ENCODE measurements at places on chromosomes 3 and 15.

DNA sequence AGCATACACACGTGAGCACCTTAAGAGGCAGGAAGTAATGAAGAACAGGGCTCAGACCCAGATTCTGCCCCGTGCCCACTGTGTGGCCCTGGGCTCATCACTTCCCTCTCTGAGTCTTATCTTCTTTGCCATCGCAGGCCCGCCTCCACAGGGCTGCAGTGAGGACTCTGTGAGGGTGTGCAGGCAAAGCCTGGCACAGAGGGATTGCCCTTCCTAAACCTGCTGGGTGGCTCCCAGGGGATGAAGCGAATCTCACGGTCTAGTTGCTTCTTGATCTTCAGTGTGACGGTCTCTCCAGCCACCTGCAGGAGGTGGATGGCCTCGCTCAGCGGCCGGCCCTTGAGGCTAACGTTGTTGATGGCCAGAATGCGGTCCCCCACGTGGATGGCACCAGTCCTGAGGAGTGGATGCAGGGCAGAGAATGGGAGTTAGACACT lies 32.8 kb downstream of the GRIP2 start:
- peaks cover 3% of the 10 kb centered on the region for H3K36me3 ChIP-seq
- DNase-seq: no peak
- no peak overlapping the region for H3K4me3 ChIP-seq
- H3K27me3 ChIP-seq: peaks cover 4% of the 10 kb centered on the region
- peaks cover 6% of the 10 kb centered on the region for H3K4me1 ChIP-seq

- H3K4me1 ChIP-seq: no peaks in the 10 kb centered on the region
- no peak overlapping the region for H3K4me3 ChIP-seq
- H3K27ac ChIP-seq: no peak overlapping the region
- peaks cover 14% of the 10 kb centered on the region for H3K27me3 ChIP-seq
- H3K36me3 ChIP-seq: no peaks in the 10 kb centered on the region
Observed at GRCh38 chr3:127419182-127419581, 131.3 kb upstream of the PRR20G start.

DNA sequence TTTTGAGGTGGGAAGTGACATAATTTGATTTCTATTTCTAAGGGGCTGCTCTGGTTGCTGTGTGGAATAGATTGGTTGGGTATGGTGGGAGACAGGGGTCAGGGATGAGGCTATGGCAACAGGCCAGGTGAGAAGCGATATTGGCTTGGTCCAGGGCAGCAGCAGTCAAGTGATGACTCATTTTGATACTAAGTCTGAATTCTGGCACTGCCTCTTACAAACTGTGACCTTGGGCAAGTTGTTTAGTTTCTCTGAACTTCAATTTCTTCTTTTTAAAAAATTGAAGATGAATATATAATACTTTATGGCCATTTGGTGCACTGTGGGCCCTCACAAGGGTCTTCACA lies 40.4 kb upstream of the CLSTN2 start:
- no peaks in the 10 kb centered on the region for H3K27me3 ChIP-seq
- H3K36me3 ChIP-seq: no peaks in the 10 kb centered on the region
- no peak overlapping the region for H3K27ac ChIP-seq
- no peaks in the 10 kb centered on the region for H3K4me1 ChIP-seq
- no peak for DNase-seq

- DNase-seq: no peak
- H3K27ac ChIP-seq: no peak overlapping the region
- H3K36me3 ChIP-seq: no peaks in the 10 kb centered on the region
- no peaks in the 10 kb centered on the region for H3K27me3 ChIP-seq
- no peaks in the 10 kb centered on the region for H3K4me1 ChIP-seq
Observed at GRCh38 chr15:59501597-59501996, 63.6 kb downstream of the FAM81A start.

DNA sequence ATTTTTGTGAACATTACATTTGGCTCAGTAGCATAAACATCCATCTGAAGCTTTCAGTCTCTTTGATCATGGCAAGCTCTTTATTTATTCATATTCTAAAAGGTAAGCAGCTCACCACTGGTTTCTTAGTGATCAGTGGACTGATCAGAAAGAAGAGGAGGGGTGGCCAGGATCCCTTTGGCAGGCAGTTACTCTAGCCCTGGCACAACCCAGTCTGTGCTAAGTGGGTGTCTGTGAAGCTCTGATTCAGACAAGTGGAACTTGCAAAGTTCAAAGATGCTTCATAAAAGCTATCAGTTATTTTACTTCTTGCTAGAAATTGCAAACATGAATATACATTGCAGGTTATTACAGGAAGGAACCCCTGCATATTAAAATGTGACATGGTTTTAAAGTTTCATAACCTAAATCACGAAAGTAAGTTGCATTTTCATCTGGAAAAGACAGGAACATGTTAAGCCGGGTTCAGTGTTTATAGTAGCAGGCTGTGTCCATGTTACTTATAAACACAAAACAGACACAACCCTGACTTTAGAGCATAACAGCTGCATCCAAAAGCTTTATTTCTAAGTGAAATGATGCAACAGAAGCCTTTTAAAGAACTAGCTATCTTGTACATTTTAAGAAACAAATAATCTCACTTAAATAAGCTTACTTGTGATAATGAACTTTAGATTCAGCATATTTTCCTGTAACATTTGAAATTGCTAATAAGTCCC lies 785.3 kb downstream of the MCTP2 start:
- H3K4me1 ChIP-seq: no peaks in the 10 kb centered on the region
- H3K36me3 ChIP-seq: no peaks in the 10 kb centered on the region
- DNase-seq: no peak

DNA sequence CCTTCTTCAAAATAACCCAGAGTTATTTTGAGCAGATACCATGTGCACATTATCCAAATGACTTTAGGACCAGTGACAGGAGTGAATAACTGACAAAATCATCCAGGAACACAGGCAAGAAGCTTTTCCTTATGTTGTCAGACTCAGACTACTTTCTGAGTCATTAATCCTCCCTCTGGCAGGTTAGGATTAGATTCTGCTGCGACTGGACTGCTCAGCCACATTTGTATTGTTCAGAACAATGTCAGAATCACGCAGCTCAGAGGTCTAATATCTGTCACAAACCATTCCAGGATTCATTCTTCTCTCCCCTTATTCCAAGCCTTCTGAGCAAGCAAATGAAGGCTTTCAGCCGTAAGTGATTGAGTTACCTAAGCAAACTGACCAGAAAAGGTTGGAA lies 34.8 kb upstream of the FAM174B start:
- no peak for DNase-seq
- no peak overlapping the region for H3K4me3 ChIP-seq
- no peaks in the 10 kb centered on the region for H3K4me1 ChIP-seq
- no peaks in the 10 kb centered on the region for H3K36me3 ChIP-seq
- H3K27ac ChIP-seq: no peak overlapping the region

- no peak for DNase-seq
- no peaks in the 10 kb centered on the region for H3K36me3 ChIP-seq
- H3K4me3 ChIP-seq: no peak overlapping the region
- H3K27ac ChIP-seq: no peak overlapping the region
- H3K27me3 ChIP-seq: peaks cover 1% of the 10 kb centered on the region
Observed at GRCh38 chr3:29486096-29486495, 205.2 kb downstream of the RBMS3 start.

DNA sequence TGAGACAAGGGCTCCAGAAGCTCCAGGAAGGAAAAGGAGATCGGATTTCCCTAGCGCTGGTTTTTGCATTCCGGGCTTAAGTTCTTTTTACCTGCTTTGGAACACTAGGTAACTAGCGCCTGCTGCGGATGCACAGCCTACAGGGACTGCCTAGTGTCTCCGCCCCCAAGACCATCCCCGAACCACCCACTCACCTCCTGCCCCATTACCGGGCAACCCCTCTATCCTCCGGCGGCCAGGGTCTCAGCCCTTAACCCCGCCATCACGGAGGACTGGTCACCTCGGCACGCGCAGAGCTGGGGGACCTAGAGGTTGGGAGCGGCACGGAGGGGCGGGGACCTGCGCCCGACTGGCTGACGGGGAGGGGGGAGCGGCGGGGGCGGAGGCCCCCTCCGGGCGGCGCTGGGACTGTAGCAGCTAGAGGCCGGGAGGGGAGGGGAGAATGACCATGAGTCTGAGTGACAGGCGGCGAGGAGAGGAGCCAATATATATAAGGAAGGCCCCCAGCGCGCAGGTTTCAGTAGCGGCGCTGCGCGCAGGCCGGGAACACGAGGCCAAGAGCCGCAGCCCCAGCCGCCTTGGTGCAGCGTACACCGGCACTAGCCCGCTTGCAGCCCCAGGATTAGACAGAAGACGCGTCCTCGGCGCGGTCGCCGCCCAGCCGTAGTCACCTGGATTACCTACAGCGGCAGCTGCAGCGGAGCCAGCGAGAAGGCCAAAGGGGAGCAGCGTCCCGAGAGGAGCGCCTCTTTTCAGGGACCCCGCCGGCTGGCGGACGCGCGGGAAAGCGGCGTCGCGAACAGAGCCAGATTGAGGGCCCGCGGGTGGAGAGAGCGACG lies at the start of gene DLL4:
TSS of gene DLL4 (plus strand) at position 520 of the 839 bp plus-strand sequence. CDS start 329 bp downstream, outside the sequence.
- peak within 1 kb of the TSS; percentile 70 for H3K4me3 ChIP-seq
- H3K27ac ChIP-seq: no peak within 1 kb of the TSS
- H3K36me3 ChIP-seq: no peaks in the 10 kb centered on the region
- H3K27me3 ChIP-seq: peaks cover 14% of the 10 kb centered on the region
- no peak for DNase-seq
- H3K4me1 ChIP-seq: peaks cover 58% of the 10 kb centered on the region

- no peaks in the 10 kb centered on the region for H3K27me3 ChIP-seq
- H3K4me3 ChIP-seq: no peak overlapping the region
- DNase-seq: no peak
- H3K4me1 ChIP-seq: no peaks in the 10 kb centered on the region
- no peak overlapping the region for H3K27ac ChIP-seq
Observed at GRCh38 chr3:21174461-21174860, 576.5 kb downstream of the ZNF385D start.

DNA sequence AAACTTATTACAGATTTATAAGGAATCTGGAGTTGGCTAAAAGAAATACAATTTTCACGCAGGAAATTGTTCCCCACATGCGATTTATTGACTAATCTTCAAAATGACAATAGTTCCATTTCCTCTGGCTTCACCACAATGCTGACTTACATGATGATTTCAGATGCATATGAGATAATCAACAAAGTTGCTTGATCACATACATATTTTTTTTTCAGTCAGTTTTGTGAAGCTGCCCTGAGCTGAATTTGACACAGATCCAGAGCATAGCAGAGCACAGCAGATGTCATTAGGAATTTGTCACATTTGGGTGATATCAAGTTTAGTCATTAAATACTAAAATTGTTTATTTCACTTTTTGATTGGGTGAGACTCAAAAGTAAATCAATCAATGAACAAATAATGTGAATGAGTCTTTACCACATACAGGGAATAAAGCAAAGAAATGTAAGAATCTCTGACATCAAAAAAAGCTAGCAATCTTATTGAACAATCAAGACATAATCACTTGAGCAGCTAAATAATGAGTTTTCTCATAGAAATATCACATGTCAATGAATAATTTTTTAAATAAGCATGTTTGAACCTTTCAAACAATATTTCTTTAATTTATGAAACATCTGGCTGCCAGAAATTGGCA lies 18.3 kb downstream of the CPB1 start:
- H3K27ac ChIP-seq: no peak overlapping the region
- no peak overlapping the region for H3K4me3 ChIP-seq
- no peak for DNase-seq
- peaks cover 6% of the 10 kb centered on the region for H3K27me3 ChIP-seq

DNA sequence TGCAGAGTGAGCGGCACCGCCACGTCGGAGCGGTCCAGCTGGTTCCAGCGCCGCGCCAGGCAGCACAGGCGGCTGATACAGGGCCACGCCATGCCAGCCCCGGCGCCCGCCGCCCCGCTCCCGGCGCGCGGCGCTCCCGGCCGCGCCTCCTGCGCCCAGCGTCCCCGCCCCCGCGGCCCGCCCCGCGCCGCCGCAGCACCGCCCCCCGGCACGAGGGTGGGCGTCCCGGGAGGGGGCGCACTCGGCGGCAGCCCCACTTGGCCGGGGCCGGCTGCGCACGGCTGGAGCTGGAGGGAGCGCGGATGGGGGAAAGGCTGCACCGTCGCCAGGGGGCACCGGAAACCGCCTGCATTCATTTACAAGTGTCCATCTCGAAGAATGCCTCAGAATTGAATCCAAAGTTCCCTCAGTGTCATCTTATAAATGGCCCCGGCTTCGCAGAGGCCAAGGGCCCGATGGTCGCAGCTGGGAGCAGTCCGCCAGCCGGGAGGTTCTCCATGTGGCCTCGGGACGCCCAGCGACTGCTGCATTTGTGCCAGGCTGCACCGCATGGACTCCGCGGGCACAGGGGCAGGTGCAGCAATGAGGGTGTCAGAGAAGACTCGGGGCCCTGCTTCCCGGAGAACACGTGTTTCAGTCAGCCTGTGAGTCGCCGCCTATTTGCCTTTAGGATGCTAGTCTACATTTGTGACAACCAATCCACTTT lies at the start of gene MAP6D1:
TSS of gene MAP6D1 (minus strand) at position 122 of the 706 bp plus-strand sequence. CDS start at position 92, 30 bp downstream.
- DNase-seq: peak; percentile 38
- peaks cover 17% of the 10 kb centered on the region for H3K4me1 ChIP-seq
- no peaks in the 10 kb centered on the region for H3K36me3 ChIP-seq
- peak within 1 kb of the TSS; percentile 85 for H3K4me3 ChIP-seq
- H3K27ac ChIP-seq: peak within 1 kb of the TSS; percentile 45

DNA sequence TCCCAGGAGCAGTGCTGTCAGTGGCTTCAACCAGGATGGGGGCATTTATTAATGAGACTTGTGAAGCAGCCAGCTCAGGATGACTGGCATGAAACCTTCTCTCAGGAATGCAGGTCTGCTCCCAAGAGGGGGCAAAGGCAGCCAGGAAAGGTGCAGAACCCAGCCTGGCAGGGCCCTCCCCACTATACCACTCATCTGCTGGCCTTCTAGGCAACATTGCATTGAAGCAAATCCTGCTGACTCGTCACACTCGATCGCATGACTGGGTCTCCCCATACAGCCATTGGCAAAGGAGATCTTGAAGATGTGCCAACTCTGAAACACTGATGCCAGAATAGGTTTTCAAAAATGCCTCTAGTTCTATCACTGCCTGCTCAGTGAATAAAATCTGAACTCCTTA lies 65.7 kb upstream of the CMTM7 start:
- H3K4me1 ChIP-seq: no peaks in the 10 kb centered on the region
- peaks cover 6% of the 10 kb centered on the region for H3K27me3 ChIP-seq
- no peak overlapping the region for H3K4me3 ChIP-seq
- H3K27ac ChIP-seq: no peak overlapping the region

GRCh38 chr3:100150473-100150872 lies 36.2 kb upstream of the FILIP1L start:
- no peaks in the 10 kb centered on the region for H3K27me3 ChIP-seq
- no peak for DNase-seq
- H3K4me3 ChIP-seq: no peak overlapping the region

GRCh38 chr3:100103558-100104441 lies 10.5 kb downstream of the FILIP1L start:
- H3K4me1 ChIP-seq: no peaks in the 10 kb centered on the region
- DNase-seq: no peak
- H3K27ac ChIP-seq: no peak overlapping the region
- H3K36me3 ChIP-seq: no peaks in the 10 kb centered on the region
- no peaks in the 10 kb centered on the region for H3K27me3 ChIP-seq

DNA sequence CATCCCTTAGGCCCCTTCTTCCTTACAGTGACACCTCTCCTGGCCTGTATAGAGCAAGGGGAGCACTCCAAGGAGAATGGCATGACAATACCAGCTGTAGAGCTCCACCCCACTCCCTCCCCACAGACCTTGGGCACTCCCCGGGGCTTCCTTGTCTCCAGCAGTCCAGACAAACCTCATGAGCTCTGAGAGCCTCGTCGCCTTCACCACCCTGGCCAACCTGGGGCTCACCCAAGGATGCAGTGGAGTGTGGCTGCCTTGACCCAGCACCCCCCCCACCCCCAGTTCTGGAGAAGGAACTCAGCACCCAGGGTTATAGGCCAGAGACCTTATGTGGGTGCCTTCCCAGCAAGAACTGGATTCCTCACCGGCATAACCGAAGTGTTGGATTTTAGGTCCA lies 7.4 kb upstream of the SLCO2A1 start:
- H3K4me1 ChIP-seq: no peaks in the 10 kb centered on the region
- H3K36me3 ChIP-seq: no peaks in the 10 kb centered on the region
- H3K27me3 ChIP-seq: peaks cover 3% of the 10 kb centered on the region
